Stimulated activated CD8-positive, alpha-beta memory T cell treated with anti-CD3 and anti-CD28 coated beads, Interleukin-15, amount 100 ng/mL, for 24 hours (primary cell): ENCODE measurements at places on chromosomes 4 and X.

DNA sequence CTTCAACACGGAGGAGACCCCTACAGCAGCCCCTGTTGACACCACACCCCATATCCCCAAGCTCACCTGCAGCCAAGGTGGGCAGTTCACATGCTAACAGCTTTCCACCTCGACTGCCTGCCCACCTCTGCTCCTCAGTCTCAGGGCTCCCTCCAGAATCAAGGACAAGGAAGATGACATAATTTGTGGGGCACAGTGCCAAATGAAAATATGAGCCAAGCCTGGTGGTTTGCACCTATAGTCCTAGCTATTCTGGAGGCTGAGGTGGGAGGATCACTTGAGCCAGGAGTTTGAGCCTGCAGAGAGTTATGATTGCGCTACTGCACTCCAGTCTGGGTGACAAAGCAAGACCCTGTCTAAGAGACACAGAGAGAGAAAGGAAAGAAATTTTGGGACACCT lies 516.3 kb downstream of the BCOR start:
- no peak for DNase-seq

- no peak for DNase-seq
These were observed 70.8 kb upstream of the EPGN start for GRCh38 chr4:74237425-74237966.

- DNase-seq: no peak
These were observed 10.5 kb downstream of the ACSL1 start for GRCh38 chr4:184815046-184815877.

GRCh38 chr4:156950948-156951347 lies 20.7 kb downstream of the PDGFC start:
- DNase-seq: no peak

DNA sequence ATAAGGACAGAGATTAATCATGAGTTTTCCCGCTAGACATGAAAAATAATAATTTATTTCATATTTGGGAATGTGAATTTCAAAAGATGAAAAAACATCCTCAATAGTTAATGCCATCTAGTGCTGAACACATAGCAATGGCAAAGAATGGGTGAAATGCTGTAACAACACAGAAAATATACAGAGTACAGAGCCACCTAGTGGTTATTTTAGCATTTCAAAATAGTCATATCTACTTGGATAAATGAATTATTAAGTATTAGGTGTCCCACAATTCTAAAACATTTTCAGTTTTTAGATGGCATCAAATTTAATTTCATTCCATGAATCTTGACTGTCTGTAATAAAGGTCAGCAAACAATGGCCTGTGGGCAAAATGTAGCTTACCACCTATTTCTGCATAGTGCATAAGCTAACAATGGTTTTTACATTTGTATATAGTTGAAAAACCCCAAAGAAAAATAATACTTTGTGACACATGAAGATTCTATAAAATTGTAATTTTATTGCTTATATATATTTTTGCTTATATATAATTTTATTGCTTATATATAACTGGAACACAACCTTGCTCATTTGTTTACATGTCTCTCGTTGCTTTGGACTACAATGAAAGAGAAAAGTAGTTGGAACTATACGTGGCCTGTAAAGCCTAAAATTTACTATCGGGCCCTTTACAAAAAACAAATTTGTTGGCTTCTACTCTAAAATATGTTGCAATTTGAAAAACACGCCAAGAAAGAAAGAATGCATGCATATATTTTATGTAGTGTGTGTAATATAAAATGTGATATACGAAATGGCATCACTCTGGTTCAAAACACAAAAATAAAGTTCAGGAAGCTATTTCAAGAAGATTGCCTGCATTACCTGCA lies 99.1 kb upstream of the FAM47C start:
- no peak for DNase-seq

GRCh38 chr4:183468210-183469095 lies 24.0 kb downstream of the CDKN2AIP start:
- no peak for DNase-seq

- no peak for DNase-seq
These were observed 390.3 kb downstream of the SPRY1 start for GRCh38 chr4:123786920-123787319.

- DNase-seq: no peak
These were observed 45.3 kb upstream of the PGRMC1 start for GRCh38 chrX:119190831-119191230.

- no peak for DNase-seq
These were observed 37.7 kb downstream of the JADE1 start for GRCh38 chr4:128847082-128847724.

DNA sequence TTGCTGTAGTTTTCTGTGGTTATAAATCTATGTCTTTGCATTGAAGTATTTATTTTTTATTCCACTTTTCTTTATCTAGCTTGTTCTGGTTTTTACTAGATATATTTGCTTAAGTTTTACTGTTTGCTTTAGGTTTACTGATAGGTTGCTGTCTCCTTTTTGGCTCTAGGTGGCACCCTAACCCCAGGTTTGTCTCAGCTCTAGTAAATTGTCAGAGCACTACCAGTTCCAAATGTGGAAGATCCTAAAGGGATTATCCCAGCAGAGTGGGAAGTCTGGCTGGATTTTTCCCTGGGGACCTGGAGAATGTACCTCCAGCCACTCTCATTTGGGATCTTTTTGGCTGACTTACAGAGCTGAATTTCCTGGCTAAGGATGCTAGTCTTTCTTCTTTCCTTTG lies 106.1 kb downstream of the PBDC1 start:
- no peak for DNase-seq

DNA sequence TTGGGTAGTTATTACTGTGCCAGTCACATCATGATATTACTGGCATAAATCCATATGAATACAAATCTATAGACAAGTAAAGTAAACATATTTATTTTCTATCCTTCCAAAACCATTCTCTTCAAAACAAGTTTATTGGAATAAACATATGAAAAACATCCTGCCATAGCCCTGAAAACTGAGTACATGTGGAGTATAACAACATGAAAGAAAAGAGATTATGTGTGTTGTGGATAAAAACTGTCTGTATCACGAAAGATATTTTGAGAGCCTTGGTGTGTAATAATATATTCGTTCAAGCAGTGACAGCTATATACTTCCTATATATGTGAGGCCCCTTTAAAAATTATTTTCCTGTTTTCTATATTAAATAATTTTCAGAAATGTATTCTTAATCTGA lies 1742.2 kb downstream of the ARAP2 start:
- no peak for DNase-seq

GRCh38 chr4:168384437-168385141 lies 66.0 kb upstream of the DDX60 start:
- DNase-seq: no peak
